ENCODE measurements at places on chromosomes 2 and 18.

DNA sequence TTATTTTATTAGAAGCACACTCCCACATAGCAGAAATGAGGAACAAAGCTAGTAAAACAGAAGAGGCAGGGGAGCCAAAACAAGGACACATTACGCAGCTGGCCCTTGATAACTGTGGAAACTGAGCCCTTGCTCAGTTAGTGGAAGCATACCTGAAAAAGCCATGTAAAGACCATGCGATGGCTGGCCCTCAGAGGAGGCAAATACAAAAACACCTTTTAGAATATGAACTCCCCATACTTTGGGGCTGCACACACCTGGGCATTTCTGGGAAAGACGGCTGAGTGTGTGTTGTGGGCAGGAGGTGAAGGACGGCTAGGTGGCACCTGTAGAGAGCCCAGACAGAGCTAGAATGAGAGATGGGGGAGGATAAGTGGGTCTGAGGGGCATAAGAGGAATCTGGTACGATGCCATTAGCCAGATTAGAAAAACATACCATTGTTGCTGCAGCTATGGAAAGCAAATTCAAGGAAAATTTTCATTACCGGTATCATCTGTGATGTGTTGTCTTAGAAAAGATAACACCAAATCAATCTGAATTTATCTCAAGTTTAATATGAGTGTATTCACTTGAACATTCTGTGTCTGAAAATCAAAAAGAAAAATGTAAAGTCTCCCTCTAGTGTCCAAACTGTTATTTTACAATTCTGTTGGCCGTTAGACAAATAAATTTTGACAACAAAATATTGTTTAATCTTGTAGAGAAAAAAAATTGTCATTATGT is 45.2 kb upstream of the SULT1C3 start:
- no peak for DNase-seq

DNA sequence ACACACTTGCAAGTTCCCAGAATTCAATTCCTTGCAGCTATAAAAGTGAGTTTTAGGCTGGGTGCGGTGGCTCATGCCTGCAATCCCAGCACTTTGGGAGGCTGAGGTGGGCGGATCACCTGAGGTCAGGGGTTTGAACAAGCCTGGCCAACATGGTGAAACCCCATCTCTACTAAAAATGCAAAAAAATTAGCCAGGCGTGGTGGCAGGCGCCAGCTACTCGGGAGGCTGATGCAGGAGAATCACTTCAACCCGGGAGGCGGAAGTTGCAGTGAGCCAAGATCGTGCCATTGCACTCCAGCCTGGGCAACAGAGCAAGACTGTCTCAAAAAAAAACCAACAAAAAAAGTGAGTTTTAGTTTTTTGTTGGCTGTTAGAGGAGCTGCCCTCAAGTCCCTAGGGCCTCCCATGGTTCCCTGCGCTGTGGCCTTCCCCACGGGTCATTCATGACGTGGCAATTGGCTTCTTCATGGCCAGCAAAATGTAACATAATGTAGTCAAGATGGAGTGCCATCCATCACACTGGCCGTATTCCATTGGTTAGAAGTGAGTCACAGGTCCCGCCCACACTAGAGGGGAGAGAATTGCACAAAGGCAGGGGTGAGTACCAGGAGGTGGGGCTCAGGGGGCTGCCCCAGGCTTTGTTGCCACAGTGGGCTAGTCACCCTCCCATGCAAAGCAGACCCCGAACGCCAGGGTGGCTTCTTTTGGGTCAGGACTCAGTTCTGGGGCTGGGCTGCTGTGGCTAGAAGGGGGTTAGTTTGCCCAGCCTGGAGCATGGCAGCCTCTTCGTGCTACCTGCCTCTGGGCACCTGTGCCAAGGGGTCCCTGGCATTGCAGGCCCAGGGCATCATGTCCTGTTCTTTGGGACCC is 37.7 kb upstream of the INHBB start:
- DNase-seq: no peak

GRCh38 chr2:184849516-184849915 is 251.2 kb downstream of the ZNF804A start:
- DNase-seq: no peak

DNA sequence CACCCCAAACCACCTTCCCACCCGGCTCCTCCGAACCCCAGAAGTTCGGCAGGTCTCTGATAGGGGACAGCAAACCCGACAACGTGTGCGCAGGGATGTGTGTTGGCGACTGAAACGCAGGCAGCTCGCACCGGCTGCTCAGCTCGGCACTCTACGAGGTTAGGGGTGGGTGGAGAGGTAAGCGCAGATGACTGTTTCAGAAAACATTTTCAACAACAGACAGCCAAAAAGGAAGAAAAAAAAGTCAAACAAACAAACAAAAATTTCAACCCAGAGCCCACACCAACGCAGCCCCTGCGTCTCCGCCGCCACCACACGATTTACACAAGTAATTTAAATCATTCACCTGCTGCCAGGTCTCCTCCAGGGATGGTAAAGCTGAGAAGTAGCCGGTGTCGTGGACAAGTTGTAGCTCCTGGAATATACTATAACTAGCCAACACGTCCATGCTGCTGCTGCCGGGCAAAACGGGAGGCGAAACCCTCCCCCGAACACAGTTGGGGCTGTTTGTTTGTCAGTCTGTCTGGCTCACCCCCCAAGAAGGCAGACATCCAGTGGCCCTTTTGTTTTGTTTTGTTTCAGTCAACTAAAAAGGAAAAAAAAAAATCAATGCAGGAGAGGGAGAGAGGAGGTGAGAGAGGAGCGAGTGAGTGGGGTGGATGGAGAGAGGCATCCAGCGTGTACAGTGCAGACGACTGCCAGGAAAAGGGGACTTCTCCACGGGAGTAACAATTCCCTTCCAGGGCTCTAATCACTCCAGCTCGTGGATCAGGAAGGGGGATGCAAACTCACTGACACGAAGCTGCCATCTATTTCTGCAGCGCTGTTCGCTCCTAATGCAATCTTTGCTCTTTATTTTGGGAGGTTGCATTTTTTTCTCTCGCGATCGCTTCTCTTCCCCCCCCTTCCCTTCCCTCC is at the start of gene KLF7:
Gene KLF7, minus strand, starts transcription at position 828 of the 918 bp plus-strand sequence. Its CDS starts 380 bp downstream, at position 448.
- DNase-seq: peak; percentile 33

GRCh38 chr2:222506230-222506935 is 82.0 kb downstream of the SGPP2 start:
- DNase-seq: no peak

DNA sequence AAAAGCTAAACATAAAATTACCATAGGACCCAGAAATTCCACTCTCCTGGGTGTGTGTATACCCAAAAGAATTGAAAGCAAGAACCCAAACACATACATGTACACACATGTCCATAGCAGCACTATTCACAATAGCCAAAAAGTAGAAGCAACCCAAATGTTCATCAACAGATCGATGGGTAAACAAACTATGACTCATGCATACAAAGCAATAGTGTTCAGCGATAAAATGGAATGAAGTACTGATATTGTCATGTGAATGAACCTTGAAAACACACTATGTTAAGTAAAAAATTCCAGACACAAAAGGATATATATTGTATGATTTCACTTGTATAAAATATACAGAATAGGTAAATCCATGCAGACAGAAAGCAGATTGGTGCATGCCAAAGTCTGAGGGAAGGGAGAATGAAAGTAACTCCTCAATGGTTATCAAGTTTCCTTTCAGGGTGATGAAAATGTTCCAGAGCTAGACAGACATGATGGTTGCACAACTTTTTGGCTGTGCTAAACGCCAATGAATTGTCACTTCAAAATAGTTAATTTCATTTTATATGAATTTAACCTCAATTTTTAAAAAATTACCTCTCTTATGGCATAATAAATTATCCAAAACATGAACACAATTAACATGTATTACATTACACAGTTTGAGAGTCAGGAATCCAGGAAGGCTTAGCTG is 35.5 kb downstream of the GKN2 start:
- no peak for DNase-seq

- DNase-seq: no peak
Observed at GRCh38 chr2:136582628-136583205, 182.6 kb upstream of the THSD7B start.

DNA sequence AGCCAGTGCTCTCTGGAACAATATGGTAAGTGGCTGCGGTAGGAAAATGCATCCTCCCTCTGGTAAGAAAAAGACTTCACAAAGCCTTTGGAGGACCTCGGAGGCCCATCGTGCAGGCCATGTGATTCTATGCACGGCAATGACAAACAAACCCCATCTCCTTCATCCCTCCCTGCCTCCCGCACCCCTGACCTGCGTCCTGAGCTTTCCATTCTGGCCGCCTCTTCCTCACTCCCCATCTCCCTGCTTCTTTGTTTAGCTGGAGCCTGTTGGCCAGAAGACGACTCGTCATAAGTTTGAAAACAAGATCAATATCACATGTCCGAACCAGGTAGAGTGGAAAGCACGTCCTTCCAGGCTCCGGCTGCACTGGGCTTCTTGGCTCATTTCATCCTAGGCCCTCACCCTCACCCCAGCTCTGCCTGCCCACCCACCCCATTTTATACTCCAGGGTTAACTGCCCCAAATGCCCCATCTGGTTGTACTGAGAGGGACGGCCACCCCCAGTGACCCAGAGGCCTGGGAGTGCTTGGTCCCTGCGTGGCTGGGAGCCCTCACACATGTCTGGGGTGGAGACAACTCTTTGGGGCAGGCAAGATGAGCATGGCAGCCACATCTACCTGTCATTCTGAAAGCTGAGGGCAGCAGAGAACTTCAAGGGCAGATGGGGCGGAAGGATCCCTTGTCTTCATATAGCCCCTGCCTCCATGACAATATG is 94.0 kb downstream of the PLB1 start:
- no peak for DNase-seq

GRCh38 chr2:54669677-54670484 is 53.6 kb upstream of the EML6 start:
- DNase-seq: no peak

DNA sequence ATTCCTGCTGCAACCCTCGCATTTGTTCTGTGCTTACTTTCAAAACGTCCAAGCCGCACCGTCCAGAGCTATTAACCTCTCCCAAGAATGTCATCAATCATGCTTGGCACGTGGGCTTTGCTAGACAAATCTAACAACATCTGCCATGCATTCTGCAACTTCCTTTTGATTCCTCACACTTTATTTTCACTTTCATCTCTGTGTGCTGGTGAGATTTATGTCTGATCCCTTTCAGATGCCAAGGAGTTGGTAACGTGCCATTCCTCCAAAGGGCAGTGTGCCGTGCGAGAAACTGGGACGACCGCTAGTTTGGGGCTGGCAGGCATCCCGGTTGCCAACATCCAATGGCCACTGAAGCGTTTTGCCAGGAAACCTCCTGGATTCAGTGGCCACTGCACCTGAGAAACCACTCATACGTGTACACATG is 230.0 kb upstream of the PARD3B start:
- no peak for DNase-seq

DNA sequence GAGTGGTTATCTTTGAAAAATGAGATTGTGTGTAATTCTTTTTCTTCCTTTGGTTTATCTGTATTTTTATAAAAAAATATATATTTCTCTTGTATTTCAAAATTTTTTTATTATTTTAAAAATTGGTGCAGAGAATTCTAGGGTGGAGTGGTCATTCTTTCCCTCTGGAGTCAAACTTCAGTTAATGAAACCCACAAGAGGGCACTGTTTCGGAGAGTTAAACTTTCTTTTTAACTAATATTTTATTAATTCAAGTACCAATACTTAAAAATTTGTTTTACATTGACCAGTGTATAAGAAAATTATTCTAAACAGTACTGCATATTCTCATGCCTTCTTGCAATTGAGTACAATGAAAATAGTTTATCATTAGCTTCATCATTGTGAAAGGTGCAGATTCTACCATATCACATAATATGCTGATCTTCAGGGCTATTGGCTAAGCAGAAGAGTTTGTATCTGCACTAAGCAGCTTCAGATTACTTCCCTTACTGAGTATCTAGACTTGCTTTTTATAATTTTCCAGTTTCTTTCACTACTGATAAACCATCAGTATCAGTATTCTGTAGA is 50.1 kb downstream of the HS1BP3 start:
- no peak for DNase-seq

- no peak for DNase-seq
Observed at GRCh38 chr2:236866542-236867340, 218.9 kb upstream of the COPS8 start.

DNA sequence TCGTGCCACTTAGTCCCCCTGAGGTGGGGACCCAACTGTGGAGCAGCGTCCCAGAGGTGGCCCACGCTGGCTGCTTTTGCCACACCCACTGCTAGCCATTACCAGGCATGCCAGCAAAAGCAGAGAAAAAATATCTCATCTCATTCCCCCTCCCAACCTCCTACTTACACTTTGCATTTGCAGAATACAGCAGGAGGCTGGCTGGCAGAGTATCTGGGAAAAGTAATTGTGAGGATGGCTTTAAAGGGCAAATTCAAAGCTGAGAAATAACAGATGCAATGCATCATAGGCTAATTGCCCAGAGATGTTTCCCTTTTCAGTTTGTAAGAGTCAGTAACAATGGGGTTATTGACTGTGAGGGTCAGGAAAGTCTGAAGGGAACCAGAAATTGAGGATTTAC is 438.1 kb upstream of the DSEL start:
- DNase-seq: no peak

DNA sequence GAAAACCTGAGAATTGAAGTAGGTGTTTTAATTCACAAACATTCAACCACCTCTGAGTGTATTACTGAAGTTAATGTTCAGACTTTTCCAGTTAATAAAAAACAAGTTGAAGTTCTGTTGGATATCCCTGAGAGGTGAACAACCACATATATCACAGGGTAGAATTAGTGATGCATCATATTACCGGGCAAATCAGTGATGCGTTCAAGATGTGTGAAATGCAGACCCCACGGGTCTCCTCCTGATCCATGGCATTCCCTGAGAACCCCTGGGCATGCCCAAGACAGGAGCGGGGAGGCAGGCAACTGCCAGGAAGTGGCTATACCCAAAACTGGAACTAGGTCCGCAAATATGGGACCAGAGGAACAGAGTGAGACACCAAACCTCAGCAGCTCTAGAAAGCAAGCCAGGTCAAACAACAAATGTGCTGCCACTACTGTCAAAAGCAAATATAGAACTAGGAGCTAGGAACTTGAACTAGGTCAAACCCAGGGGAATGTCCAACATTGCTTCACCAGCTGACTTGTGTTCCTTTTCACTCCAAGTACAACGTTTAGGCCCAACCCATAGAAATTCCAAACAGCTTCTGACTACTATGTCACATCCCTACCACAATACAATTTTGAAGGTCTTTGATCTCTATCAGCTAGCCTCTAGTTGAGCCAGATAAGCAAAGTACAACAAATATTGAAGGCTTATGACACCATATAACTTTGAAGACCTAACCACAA is 20.2 kb downstream of the PSTPIP2 start:
- no peak for DNase-seq

GRCh38 chr2:134943540-134943939 is 24.9 kb downstream of the CCNT2 start:
- DNase-seq: no peak

GRCh38 chr2:53530126-53530525 is 237.5 kb upstream of the CHAC2 start:
- no peak for DNase-seq

Measured in T-helper 9 cell (primary cell).